ENCODE measurements at places on chromosomes 3 and 15.

GRCh38 chr3:4546346-4547178 is 53.4 kb downstream of the ITPR1 start:
- no peak for DNase-seq

GRCh38 chr3:50549226-50549625 is 18.3 kb downstream of the C3orf18 start:
- DNase-seq, result no peak

DNA sequence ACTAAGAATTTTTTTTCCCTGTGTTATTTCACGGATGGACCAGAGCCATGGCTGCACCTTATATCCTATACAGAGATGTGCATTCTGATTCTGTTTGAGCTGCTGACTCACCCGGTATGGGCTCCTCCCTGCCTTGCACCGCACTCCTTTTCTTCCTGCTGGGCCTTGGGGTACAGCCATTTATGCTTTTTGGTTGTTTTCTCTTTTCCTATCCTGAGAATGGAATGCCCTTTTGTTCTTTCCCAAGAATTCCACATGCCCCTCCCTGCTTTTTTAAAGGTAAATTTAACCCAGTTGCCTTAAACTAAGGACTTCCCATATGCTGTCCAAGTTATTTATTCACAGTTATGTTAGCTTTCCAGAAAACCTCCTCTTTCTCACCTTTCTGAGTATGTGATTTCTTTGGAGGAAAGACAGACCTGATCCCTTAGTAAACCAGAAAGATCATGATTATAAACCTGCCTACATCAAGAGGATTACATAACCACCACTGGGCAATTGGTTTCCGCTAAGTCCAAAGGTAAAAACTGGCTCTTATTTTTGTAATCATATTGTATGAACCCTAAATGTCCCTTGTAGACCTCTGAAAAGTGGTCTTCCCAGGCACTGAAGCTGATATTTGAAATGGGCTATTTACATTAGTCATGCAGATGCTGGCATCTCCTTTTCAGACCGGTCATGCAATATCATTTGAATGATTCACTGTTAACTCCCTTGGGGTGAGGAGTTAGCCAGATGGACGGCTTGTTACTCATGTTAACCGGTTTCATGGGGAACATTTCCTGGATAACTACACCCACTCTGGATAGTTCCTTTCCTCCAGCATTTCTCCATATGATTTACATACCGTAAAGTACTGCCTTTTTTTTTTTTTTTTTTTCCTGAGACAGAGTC is 45.5 kb downstream of the TMOD3 start:
- peak; percentile 40 for DNase-seq

GRCh38 chr3:66066963-66067617 is 28.4 kb upstream of the MAGI1 start:
- DNase-seq, result no peak

DNA sequence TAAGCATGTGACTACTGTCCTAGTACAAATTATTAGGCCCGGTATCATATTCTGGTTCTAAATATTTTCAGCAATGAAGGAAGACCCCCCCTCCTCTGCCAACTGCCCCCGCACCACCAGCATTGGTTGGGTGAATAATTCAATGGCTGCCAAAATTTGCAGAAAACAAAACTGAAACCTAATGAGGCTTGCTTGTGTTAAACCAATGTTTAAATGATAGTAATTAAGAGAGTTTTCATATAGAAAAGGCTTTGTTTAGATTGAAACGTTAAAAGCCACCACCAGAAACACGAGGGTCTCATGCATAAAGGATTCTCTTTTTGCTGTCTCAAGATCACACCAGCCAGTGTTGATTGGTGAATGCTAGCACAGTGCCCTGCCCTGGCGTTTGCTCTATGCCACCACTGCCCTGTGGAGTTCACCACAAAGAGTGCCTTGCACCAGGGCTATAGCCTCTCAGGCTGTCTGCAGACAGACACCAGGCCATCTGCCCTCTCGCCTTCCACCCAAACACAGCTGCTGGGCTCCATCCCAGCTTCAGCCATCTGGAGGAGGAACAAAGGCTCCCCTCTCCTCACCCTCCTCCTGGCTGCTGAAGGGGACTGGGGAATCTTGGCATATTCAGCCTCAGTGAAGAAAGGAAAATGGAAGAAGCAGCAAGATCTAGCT is 200.3 kb upstream of the PFN2 start:
- DNase-seq, result peak; percentile 61

GRCh38 chr3:27629366-27629765 is 92.8 kb downstream of the EOMES start:
- no peak for DNase-seq

DNA sequence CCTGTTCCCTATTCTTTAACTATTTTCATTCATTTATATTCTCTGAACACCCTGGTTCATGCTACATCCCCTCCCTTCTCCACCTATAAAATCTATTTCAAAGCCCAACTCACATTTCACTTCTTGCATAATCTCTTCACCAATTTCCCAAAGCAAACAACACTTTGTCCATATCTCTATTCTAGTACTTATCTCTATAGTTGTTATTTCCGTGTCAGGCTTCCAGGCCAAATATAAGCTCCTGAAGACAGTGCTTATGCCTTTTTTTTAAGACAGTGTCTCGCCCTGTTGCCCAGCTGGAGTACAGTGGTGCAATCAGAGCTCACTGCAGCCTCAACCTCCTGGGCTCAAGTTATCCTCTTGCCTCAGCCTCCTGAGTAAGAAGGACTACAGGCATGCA is 43.6 kb downstream of the DNAH12 start:
- DNase-seq, result no peak

- DNase-seq, result no peak
Measured at GRCh38 chr15:81755626-81756025, 290.2 kb downstream of the MEX3B start.

GRCh38 chr3:169661361-169662131 is 2.0 kb downstream of the MECOM start:
- DNase-seq, result peak; percentile 62

- no peak for DNase-seq
Measured at GRCh38 chr3:177333533-177334520, 136.5 kb upstream of the TBL1XR1 start.

DNA sequence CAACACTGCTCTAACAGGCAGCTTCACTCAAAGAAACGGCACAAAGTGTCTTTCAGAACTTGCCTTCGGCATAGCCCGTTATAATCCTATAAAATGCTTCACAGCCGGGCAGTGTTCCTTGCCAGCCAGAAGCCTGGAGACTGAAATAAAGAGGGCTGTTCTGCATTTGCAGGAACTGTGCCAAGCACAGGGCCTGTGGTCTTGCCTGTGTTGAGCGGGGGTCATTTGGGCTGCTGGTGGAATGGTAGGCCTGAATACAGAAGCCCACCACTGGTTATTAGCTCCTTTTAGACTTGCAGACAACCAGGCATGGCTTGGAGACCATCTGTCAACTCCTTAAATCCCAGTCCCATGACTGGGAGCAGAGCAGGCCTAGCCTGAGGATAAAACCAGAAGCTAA is 4.7 kb upstream of the ARHGEF3 start:
- DNase-seq, result peak; percentile 61

- DNase-seq, result no peak
Measured at GRCh38 chr15:91974321-91974720, 120.8 kb downstream of the SLCO3A1 start.

GRCh38 chr3:118204052-118204656 is 830.5 kb downstream of the IGSF11 start:
- no peak for DNase-seq

GRCh38 chr3:10514407-10515069 is 9.2 kb upstream of the ATP2B2 start:
- no peak for DNase-seq

GRCh38 chr15:73116164-73116563 is 63.9 kb downstream of the NEO1 start:
- DNase-seq, result no peak

DNA sequence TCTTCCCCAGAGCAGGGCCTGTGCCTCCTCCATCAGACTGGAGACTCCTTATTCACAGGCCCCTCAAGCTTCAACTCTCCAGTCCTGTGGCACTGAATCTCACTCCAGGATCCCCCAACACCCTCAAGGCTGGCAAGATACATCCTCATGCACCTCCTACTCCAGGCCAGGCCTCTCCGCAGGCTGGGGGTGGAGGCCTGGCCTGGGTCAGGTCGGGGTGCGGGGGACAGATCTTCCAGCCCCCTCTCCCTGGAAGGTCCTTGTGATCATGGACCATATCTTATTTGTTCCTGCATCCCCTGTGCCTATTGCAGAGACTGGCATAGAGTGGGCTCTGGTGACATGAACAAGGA is 147.3 kb downstream of the SMAD6 start:
- no peak for DNase-seq

DNA sequence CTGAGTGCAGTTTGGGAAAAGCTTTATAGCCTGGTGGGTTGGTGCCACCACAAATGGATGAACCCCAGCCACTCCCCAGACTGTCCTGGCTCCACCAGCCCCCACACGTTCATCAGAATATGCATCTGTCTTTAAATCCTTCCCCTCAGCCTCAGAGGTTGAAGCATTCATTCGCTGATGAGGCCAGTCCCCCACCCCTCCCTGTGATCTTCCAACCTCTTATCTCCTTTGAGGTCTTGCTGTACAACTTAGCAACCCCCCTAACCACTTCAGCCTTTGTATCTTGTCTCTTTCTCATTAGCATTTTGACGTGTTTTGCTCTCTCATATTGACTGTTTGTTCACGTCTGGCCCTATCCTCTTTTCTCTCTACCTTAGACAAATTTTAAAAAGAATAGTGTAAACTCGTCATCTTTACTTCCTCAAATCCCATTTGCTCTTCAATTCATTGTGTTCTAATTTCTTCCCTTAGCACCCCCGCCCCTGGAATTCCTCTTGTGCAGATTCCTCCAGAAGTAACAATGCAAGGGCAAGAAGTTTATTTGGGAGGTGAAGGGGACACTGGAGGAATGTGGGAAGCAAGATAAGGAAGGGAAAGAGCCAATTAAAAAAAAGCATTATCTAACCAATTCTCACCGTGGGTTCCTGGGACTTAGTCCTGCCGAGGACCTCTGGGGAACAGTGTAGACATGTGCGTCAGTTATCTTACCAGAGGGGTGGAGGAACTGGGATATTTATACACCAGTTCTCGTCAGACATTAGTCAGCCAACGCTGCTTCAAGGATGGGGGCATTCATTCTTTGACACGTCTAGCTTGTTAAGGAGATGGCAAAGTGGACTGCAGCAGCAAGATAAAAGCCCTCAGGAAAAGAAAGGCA is 38.6 kb downstream of the MOBP start:
- no peak for DNase-seq

DNA sequence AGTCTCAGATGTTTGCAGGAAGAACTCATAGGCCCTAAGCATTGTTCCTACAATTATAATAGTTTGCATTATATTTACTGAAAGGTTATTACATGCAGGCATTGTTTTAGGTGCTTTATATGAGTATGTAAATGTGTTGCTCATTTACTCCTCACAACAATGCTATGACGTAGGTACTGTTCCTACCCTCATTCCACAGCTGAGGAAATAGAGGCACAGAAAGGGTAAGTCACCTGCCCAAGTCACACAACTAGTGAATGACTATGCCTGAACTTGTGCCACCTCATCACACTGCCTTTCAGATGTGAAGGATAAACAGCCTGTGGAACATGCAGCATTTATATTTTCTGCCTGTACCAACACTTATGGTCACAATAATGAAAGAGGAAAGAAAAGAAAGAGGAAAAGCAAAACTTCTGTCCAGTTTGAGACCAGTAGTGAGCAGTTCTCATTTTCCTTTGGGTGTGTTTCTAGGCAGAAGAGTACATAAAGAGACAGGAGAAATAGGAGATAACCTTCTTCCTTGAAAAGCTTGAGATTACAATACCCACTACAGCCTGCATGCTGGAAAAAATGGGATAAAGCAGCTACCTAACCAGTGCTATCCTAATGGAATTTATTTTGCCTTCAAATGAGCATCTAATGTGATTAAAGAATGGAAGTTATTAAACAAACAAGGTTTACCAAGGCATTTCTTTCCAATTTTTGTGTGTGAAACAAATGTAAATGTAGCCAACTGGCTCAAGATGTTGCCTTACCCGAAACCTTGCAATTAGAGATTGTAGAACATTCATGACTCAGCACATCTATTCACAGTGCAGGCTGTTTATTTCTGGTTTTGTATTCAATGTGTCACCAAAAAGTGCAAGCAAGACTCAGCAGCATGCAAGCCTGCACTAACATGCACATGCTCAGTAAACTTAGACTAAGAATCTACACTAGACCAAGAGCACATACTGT is 20.5 kb upstream of the ENTPD3 start:
- no peak for DNase-seq

DNA sequence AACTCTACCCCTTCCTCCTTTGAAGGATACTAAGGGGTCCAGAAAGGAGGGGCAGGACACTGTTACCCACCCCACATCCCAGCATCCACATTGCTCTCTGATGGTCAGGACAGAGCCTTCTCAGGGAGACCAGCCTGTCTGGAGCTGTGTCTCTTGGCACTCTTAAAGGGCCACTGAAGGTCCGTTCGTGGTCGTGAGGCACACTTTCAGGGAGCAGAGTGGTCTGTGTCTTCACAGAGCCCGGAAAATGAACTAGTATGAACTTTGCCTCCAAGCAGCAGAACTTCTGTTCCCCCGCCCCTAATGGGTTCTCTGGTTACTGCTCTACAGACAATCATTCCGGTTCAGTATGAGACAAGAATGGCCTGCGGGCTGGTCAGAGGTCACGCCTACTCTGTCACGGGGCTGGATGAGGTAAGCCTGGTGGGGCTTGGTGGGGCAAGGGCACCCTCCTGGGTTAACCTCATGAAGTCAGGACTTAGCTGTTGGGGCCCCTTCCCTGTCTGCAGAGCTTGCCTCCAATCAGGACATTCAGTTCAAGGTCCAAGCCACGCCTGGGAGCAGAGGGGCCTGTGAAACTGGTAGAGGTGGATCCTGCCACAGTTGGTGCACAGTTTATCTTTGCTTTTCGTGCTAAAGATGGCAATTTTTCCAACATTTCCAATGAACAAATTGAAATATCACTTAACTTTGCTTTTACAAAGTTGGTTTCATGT is 33.2 kb downstream of the CAPN3 start:
- no peak for DNase-seq

DNA sequence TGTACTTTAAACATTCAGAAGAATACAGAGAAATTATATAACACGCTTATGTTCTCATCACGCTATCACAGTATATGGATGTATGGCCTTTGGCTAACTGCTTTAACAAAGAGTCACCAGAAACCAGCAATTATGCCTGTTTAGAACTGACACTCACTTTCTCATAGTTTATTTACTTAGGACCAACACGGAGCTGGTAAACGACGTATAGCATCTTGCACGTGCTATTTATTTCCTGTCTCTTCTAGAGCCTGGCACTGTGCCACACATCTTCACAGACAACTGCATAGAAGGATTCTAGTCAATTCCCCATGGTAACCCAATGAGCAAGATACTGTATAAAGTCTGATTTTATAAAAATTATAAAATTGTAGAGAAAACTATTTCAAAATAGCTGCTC is 43.6 kb downstream of the TBC1D2B start:
- DNase-seq, result no peak

DNA sequence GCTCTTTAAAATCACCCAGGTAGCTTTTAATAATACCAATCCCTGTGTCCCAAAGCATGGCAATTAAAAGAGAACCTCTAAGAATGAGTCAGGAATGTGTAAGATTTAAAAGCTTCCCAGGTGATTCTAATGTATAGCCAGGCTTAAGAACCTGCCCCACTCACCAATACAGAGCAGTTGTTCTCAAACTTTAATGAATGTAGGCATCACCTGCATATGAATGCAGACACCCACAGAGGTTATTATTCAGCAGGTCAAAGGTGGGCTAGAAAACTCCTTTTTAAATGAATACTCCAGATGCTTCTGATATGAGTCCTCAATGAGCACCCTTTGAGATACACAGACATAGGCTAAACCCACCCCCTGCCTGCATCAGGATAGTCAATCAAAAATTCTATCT is 298.1 kb upstream of the KCNMB2 start:
- no peak for DNase-seq

GRCh38 chr3:124800511-124801258 is 70.4 kb downstream of the UMPS start:
- no peak for DNase-seq
